Activated B cell treated with CpG ODN at 0.5 μM for 24 hours (primary cell): ENCODE measurements at places on chromosomes 7 and 10. TPM values are rescaled to one million over a fixed set of nuclear protein-coding genes. Genes with fewer than 3 reads are reported as not detected.
A peak's percentile ranks its signal among the peaks of the same experiment; 100 is the strongest.

DNA sequence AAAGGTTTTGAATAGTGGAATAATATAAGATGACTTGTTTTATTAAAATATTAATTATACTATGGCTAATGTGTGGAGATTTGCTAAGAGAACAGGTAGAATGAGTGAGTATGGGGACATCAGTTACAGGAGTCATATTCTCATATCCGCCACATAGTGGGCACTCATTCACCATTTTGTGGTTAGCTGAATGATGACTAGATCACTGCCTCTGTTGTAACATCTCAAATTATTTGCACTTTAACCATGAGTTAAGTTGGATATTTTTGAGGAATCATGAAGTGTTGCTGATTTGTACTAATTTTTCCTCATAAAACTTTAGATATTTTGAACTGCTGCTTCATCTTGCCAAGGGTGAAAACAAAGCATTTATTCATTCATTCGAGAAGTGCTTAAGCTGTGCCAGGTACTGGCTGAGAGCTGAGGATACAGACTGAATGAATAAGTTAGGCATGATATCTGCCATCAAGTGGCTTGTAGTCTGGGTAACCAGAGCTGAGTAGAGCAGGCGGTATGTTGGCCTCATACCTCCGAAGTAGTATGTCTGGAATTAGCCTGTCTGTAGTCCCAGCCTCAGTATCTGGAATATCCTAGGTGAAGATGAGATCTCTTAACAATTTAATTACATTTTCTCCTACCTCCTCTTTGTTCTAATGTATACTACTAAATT is 100.5 kb downstream of the ZEB1 start:
- H3K4me3 ChIP-seq: no peak overlapping the region
- peaks cover 55% of the 10 kb centered on the region for H3K4me1 ChIP-seq
- no peaks in the 10 kb centered on the region for H3K27me3 ChIP-seq
- no peak overlapping the region for H3K27ac ChIP-seq
- peaks cover 4% of the 10 kb centered on the region for H3K36me3 ChIP-seq
- DNase-seq: no peak

GRCh38 chr10:49322371-49323170 is 23.6 kb downstream of the C10orf71 start:
- no peaks in the 10 kb centered on the region for H3K36me3 ChIP-seq
- DNase-seq: no peak
- H3K4me1 ChIP-seq: no peaks in the 10 kb centered on the region
- H3K4me3 ChIP-seq: no peak overlapping the region
- no peak overlapping the region for H3K27ac ChIP-seq
- peaks cover 6% of the 10 kb centered on the region for H3K27me3 ChIP-seq

DNA sequence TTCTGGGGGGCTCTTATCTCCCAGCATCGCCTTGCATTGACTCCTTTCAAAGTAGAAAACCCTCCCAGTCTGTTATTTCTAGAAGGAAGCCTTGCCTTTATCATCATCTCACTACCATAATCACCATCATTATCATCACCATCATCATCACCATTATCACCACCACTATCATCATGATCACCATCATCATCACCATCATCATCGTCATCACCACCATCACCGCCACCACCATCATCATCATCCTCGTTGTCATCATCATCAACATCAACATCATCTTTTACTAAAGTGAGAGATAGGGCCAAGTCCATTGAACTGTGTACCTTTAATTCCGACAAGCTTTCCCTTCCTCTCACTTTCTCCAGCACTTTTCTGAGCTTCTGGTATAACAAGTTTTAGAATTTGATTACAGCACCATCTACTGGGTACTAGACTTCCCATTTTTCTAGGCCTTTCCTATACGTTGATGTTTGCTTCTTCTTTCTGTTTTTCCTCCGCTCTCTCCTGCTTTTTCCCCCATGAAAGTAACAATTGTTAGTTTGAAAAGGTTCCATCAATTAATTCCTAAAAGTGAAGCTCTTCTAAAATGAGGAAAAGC is 226.4 kb downstream of the BUB3 start:
- DNase-seq: no peak
- peaks cover 2% of the 10 kb centered on the region for H3K27me3 ChIP-seq
- no peaks in the 10 kb centered on the region for H3K36me3 ChIP-seq

AMPH gene
- not detected in 2 replicates for total RNA-seq

- no peaks in the 10 kb centered on the region for H3K4me1 ChIP-seq
- H3K36me3 ChIP-seq: no peaks in the 10 kb centered on the region
- DNase-seq: no peak
- peaks cover 21% of the 10 kb centered on the region for H3K27me3 ChIP-seq
- H3K27ac ChIP-seq: no peak overlapping the region
These were observed 5.6 kb downstream of the LRRTM3 start for GRCh38 chr10:66931340-66931948.

DNA sequence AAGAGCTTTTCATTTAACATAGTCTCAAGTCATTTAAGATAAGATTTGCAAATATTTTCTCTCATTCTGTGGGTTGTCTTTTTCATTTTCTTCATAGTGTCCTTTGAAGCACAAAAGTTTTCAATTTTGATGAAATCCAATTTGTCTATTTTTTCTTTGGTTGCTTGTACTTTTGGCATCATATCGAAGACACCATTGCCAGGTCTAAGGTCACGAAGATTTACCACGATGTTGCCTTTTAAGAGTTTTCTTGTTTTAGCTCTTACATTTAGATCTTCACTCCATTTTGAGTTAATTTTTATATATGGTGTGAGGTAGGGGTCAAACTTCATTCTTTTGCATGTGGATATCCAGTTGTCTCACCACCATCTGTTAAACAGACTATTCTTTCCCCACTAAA is 34.7 kb downstream of the TMEM270 start:
- H3K27me3 ChIP-seq: peaks cover 4% of the 10 kb centered on the region
- DNase-seq: no peak
- no peak overlapping the region for H3K4me3 ChIP-seq
- H3K36me3 ChIP-seq: no peaks in the 10 kb centered on the region
- H3K4me1 ChIP-seq: no peaks in the 10 kb centered on the region
- H3K27ac ChIP-seq: no peak overlapping the region

DNA sequence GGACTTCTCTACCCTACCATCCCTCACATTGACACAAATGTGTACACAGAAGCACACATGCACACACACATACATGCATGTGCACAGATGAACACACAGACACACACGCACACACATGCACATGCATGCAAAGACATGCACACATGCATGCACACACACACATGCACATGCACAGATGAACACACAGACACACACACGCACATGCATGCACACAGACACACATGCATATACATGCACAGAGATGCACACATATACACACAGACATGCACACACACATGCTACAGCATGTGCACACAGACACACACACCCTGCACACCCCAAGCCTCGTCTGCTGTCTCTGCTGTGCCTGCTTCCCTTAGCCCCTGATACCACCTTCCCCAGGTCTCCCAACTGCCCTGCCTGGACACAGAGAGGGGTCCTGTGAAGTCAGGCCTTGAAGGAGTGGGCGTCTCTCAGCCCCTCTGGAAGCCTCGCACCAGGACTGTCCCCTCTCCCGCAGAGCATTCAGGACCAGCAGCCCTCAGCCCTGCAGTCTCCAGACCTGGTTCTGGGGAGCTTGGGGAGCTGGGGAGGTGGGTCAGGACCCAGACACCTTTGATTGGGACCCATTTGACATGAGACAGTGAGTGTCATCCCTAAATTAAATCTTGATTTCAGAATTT is 181.8 kb downstream of the DNAJB6 start:
- H3K27me3 ChIP-seq: peaks cover 12% of the 10 kb centered on the region
- peak; percentile 3 for DNase-seq
- H3K4me1 ChIP-seq: no peaks in the 10 kb centered on the region
- no peak overlapping the region for H3K27ac ChIP-seq
- no peaks in the 10 kb centered on the region for H3K36me3 ChIP-seq

- H3K4me3 ChIP-seq: no peak overlapping the region
- peaks cover 7% of the 10 kb centered on the region for H3K27me3 ChIP-seq
- no peaks in the 10 kb centered on the region for H3K4me1 ChIP-seq
- H3K36me3 ChIP-seq: no peaks in the 10 kb centered on the region
- no peak for DNase-seq
These were observed 24.9 kb upstream of the AMPH start for GRCh38 chr7:38655833-38656774.

- no peak overlapping the region for H3K27ac ChIP-seq
- peaks cover 29% of the 10 kb centered on the region for H3K27me3 ChIP-seq
- DNase-seq: no peak
- H3K4me1 ChIP-seq: peaks cover 5% of the 10 kb centered on the region
- no peak overlapping the region for H3K4me3 ChIP-seq
- no peaks in the 10 kb centered on the region for H3K36me3 ChIP-seq
These were observed 4.6 kb upstream of the NANOS1 start for GRCh38 chr10:119024882-119025281.

ARHGAP22 gene
- total RNA-seq: 0.82 and 1.5 TPM in 2 replicates

HOXA4 gene
- total RNA-seq: 0.17 and 0.40 TPM in 2 replicates

NPM3 gene
- total RNA-seq: 48.1 and 60.7 TPM in 2 replicates

- DNase-seq: no peak
- H3K4me3 ChIP-seq: no peak overlapping the region
- H3K27ac ChIP-seq: no peak overlapping the region
These were observed 77.2 kb downstream of the PLXNA4 start for GRCh38 chr7:132499065-132499464.

GRCh38 chr7:39560997-39561396 is 5.2 kb upstream of the YAE1 start:
- peaks cover 3% of the 10 kb centered on the region for H3K36me3 ChIP-seq
- H3K4me3 ChIP-seq: no peak overlapping the region
- H3K27me3 ChIP-seq: peaks cover 12% of the 10 kb centered on the region
- H3K27ac ChIP-seq: no peak overlapping the region

TMUB1 gene
- 40.5 and 43.5 TPM in 2 replicates for total RNA-seq

DNA sequence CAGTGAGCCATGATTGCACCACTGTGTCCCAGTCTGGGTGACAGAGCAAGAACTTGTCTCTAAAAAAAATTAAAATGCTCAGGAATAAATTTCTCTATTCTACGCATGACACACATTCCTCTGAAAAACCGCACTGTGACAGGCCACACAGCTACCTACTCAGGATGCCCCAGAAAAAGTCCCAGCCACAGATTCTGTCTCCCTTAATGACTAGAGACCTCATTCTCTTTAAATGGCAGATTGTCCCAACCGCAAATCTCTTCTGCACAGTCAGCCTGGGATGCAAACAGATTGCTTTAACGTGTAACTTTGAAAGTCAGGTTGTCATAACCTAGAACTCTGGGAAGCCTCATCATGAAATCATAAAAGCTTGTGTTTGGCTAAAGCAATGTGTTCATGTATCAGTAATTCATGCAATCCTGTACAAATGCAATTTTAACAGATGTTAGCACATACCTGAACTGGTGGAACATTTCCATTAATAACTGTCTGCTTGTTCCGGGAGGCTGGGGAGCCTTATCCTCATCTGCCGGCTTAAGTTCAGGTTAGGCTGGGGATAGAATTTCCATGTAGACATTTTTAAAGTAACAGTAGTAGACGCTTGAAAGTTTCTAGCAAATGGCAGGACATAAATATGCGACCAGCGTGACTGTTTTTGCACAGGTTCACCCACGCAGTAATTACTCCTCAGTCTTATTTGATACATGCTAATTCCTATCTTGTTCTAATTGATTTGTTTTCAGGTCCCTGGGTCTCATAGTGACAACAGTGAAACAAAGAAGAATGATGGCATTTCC is 26.2 kb upstream of the MSRB2 start:
- no peaks in the 10 kb centered on the region for H3K36me3 ChIP-seq
- peaks cover 16% of the 10 kb centered on the region for H3K27me3 ChIP-seq
- H3K27ac ChIP-seq: no peak overlapping the region
- no peak for DNase-seq

MMD2 gene
- total RNA-seq: not detected in 2 replicates

- no peaks in the 10 kb centered on the region for H3K36me3 ChIP-seq
- H3K27ac ChIP-seq: no peak overlapping the region
- no peak for DNase-seq
- H3K4me1 ChIP-seq: no peaks in the 10 kb centered on the region
- H3K4me3 ChIP-seq: no peak overlapping the region
- no peaks in the 10 kb centered on the region for H3K27me3 ChIP-seq
These were observed 36.9 kb downstream of the TBATA start for GRCh38 chr10:70748305-70748704.

DPY19L1 gene
- total RNA-seq: 10.0 and 13.6 TPM in 2 replicates

GRCh38 chr10:35092851-35093250 is 2.7 kb upstream of the CUL2 start:
- peaks cover 28% of the 10 kb centered on the region for H3K4me1 ChIP-seq
- peaks cover 8% of the 10 kb centered on the region for H3K27me3 ChIP-seq
- H3K4me3 ChIP-seq: no peak overlapping the region
- no peak for DNase-seq
- peaks cover 10% of the 10 kb centered on the region for H3K36me3 ChIP-seq

GPR85 gene
- total RNA-seq: not detected in 2 replicates

GCK gene
- 0.13 and 0.44 TPM in 2 replicates for total RNA-seq

DNA sequence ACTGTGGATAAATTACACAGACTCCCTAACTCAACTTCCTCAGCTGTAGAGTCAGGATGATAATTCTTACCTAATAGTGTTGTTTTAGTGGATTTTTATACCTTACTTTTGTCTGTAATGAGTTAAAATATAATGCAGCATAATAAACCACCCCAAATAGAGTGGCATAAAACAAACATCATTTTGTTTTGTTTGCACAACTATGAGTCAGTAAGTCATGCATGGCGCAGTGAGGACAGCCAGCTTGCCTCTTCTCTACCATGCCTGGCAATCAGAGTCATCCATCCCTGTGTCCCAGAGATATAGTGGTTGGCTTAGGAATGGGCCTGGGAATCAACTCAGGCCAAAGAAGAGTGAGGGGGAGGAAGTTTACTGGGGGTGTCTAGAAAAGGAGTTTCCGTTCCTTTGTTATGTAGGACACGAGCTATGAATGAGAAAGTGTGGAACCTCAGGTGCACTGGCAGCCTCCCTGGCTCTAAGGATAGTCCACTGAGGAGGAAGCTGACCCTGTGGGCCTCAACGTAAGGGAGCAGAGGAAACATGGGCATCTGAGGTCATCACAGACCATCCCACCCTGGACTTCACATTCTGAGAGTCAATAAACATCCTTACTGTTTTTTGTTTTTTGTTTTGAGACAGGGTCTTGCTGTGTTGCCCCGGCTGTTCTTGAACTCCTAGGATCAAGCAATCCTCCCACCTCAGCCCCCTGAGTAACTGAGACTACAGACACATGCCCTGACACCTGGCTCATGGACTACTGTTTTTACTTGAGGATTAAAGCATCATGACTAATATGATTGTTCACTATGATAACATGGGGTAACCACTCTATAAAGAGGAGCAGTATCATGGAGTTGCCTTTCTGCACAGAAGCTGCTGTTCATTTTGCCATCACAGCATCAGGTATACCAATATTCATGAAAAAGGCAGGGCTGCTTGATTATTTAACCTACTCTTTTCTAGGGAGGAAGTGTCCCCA is 21.0 kb upstream of the GRB10 start:
- DNase-seq: no peak
- peaks cover 13% of the 10 kb centered on the region for H3K27me3 ChIP-seq
- H3K27ac ChIP-seq: no peak overlapping the region
- H3K36me3 ChIP-seq: no peaks in the 10 kb centered on the region
- no peak overlapping the region for H3K4me3 ChIP-seq

GRID1 gene
- total RNA-seq: not detected in 2 replicates

- peak overlapping the region; percentile 58 for H3K4me3 ChIP-seq
- H3K27ac ChIP-seq: peak overlapping the region; percentile 68
- peaks cover 56% of the 10 kb centered on the region for H3K27me3 ChIP-seq
- no peaks in the 10 kb centered on the region for H3K36me3 ChIP-seq
- DNase-seq: no peak
These were observed 9.2 kb downstream of the SP8 start for GRCh38 chr7:20777377-20778062.
